NCI-H526 (cell line): ENCODE measurements at places on chromosomes 12 and 14.
A peak's percentile ranks its signal among the peaks of the same experiment; 100 is the strongest.

GRCh38 chr14:98952593-98953350, 319.2 kb downstream of the BCL11B start:
- DNase-seq = no peak

DNA sequence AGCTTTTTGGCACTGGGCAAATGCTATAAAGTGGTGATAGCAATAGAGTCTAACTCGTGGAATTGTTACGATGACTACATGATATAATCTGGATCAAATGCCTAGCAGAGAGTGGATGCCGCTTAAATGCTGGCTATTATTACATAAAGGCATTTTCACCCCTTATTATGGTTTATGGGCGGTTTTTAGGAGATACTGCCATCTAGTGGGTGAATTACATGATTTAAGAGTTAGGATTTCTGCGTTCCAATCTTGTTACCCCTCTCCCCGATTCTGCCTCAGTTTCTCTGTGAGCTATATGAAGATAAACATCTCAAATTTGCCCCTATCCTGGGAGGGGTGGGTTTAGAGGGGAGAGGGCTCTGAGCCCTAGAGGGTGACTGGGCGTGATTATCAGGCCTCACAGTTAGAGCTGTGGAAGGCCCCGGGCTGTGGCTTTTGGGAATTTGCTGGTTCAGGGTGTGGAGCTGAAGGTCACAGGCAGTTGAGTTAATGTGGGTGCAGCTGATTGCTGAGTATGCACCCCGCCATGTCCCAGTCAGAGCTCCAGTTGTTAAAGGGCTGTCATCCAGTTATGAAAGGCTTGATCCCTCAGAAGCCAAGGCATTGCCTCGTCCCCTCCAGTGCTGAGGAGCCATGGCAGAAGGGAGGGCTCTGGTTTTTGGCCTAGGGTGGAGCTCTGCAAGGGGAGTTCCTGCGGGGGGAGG, 14.4 kb downstream of the CLSTN3 start:
- peak; percentile 59 for DNase-seq

DNA sequence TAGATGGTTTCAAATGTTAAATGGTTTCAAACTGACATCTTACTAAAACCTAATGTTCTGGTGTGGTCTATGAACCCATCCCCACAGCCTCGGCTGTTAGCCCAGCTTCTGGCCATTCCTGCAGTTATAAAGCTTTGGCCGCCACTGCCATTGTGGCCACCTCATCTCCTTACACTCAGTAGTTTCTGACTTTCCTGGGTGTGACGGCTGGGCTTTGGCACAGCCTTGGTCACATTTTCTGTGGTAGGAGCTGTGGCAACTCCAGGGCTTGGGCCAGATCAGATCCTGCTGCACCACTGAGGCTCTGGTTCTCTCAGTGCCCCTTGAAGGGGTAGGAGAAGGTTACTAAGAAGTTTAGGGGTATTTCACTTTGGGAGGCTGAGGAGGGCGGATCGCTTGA, 84.2 kb upstream of the STXBP6 start:
- no peak for DNase-seq

- DNase-seq = no peak
These were observed 12.4 kb upstream of the WSCD2 start for GRCh38 chr12:108116699-108117098.

GRCh38 chr12:6390084-6390799, 6.3 kb downstream of the LTBR start:
- no peak for DNase-seq

DNA sequence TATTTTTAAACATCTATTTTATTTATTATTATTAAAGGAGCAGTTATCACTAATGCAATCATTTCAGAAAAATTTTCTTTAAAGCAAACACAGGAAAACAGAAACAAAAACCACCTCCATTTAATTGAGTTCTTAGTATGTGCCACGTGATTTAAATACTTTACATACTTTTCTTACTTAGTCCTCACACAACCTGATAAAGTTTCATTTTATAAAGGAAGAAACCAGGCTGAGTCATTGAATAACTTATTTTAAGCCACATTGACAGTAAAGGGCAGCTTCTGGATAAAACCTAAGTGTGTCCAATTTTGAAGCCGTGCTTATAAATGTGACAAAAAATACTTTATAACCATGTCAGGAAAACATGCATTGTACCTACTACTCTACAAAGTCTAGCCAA, 57.1 kb upstream of the PCED1B start:
- DNase-seq = no peak

- peak; percentile 18 for DNase-seq
These were observed 46.3 kb downstream of the NTS start for GRCh38 chr12:85920324-85920947.

GRCh38 chr14:96991226-96991625, 194.0 kb downstream of the VRK1 start:
- no peak for DNase-seq

- no peak for DNase-seq
These were observed 102.1 kb downstream of the ERGIC2 start for GRCh38 chr12:29278673-29279420.
